ENCODE measurements at places on chromosomes 12 and 14.

GRCh38 chr14:56720703-56721460, 89.4 kb downstream of the OTX2 start:
- no peak for DNase-seq

GRCh38 chr12:3771853-3772252, 18.9 kb upstream of the CRACR2A start:
- DNase-seq, result no peak

- DNase-seq, result no peak
These were observed 12.8 kb upstream of the PALS1 start for GRCh38 chr14:67228325-67228984.

GRCh38 chr12:19482551-19483109, 43.3 kb downstream of the AEBP2 start:
- peak; percentile 78 for DNase-seq

GRCh38 chr14:69917287-69917686, 38.1 kb downstream of the SMOC1 start:
- no peak for DNase-seq

DNA sequence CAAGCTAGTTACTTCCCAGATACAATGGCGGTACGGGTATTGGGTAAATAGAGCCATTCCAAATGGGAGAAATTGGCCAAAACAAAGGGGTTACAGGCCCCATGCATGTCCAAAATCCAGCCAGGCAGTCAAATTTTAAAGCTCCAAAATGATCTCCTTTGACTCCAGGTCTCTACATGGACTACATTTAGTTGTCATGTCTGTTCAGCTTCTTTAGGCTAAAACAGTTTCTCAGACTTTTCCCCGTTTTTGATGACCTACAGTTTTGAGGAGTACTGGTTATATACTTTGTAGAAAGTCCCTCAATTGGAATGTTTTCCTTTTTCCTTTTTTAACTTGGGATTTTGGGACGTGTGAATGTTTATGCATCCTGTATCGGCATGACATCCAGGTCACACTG, 4.7 kb downstream of the NT5DC3 start:
- no peak for DNase-seq

GRCh38 chr14:30242744-30243143, 315.1 kb upstream of the PRKD1 start:
- DNase-seq, result no peak

- DNase-seq, result no peak
These were observed 56.8 kb upstream of the LRRK2 start for GRCh38 chr12:40168001-40168400.

DNA sequence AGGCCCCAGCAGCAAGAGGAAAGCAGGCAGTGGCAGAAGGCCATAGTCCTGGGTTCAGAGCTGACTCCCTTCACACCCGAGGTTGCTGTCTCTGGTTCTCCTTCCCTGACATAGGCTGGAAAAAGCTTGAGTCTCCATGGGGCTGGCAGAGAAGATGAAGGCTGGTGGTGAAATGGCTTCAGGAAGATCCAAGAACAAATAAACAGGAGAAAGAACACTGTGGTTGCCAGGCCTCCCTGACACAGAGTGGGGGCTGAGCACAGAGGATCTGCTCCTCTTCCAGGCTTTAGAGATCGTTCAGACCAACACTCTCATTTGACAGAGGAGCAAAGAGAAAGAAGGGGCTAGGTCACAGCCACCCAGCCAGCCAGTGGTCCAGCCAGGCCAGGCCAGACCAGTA, 14.3 kb downstream of the HDAC7 start:
- no peak for DNase-seq

DNA sequence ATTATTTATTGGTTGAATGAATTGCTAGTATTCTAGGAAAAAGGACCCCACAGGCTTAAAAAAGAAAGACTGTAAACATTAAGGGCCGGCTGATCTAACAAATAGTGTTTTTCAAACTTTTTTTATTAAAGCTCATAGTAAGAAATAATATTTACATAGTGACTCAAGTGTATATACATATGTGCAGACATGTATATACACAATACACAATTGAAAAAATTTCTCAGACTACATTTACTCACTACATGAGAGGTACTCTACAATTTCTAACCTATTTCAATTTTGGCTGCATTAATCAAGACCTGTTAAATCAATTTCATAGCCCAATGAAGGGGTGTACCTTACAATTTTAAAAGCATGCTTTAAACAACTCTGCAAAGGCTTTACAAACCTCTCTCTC, 17.5 kb downstream of the KCNH5 start:
- DNase-seq, result no peak

- DNase-seq, result no peak
These were observed 31.2 kb upstream of the TSPAN9 start for GRCh38 chr12:3045989-3046388.

DNA sequence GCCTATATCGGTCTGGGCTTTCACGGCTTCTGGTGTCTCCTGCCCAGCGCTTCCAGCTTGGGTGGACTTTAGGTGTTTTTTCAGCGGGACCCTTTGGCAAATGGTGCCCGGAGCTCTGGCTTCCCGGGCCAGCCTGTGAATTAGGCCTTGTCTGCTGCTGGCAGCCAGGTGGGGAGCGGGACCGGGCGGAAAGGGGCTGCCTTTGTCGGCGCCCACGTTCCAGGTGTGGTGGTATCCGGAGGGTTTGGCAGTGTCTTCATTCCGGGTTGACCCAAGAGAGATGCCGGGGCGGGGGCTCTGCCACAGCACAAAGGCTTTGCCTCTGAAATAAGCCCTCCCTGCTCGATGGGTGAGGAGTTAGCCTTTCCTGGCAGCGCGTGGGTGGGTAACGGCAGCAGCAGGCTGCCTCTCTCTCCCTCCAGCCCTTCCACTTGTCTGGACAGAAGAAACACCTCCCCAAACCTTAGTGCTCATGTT, 9.5 kb downstream of the RFLNA start:
- no peak for DNase-seq

GRCh38 chr12:171743-172676, 41.9 kb downstream of the SLC6A12 start:
- no peak for DNase-seq

GRCh38 chr12:113161415-113162016, 12.0 kb downstream of the CFAP73 start:
- DNase-seq, result peak; percentile 48

- DNase-seq, result no peak
These were observed 132.7 kb downstream of the PPFIA2 start for GRCh38 chr12:81626406-81626805.

DNA sequence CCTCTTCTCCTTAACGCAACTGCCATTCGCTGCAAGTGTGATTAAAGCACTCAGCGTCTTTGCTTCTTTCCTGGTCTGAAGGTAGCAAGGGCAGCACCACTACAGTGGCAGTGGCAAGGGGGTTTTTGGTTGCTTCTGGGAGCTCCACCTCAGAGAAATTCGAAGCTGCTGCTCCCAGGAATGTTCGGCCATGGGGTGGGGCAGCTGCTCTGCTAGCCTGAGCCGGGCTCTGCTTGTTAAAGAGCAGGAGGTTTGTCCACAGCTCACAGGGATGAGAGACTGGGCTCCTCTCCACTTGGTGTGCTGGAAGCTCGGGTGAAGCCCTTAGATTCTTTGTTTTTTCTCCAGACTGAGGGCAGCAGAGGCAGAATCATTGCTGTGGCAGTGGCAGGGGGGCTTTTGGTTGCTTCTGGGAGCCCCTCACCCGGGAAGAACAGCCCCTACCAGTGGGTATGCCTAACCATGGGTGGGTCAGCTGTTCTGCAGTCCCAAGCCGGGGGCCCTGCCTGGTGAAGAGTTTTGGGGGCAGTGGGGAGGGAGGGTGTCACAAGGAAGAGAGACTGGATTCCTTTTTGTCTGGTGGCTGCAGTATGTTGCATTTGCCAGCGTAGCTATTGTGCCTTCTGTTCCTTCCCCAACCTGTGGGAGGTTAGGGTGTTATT, 340.2 kb downstream of the AEBP2 start:
- DNase-seq, result no peak

Data from activated CD4-positive, alpha-beta T cell treated with anti-CD3 and anti-CD28 coated beads for 36 hours (primary cell).